Lower lobe of right lung (tissue), 2 donors: ENCODE measurements at places on chromosomes 3 and 15. TPM values are rescaled to one million over a fixed set of nuclear protein-coding genes. Genes with fewer than 3 reads are reported as not detected.

GRCh38 chr3:48423241-48423882 lies 6.5 kb downstream of the PLXNB1 start:
- DNase-seq: no peak
- H3K27ac ChIP-seq: no peak overlapping the region
- H3K27me3 ChIP-seq: no peaks in the 10 kb centered on the region
- H3K4me3 ChIP-seq: no peak overlapping the region
- H3K4me1 ChIP-seq: peaks cover 34% of the 10 kb centered on the region

- H3K4me3 ChIP-seq: no peak overlapping the region
- no peaks in the 10 kb centered on the region for H3K36me3 ChIP-seq
- H3K27me3 ChIP-seq: no peaks in the 10 kb centered on the region
- no peak overlapping the region for H3K27ac ChIP-seq
- no peaks in the 10 kb centered on the region for H3K4me1 ChIP-seq
Measured at GRCh38 chr3:151426341-151426657, 34.6 kb downstream of the IGSF10 start.

DNA sequence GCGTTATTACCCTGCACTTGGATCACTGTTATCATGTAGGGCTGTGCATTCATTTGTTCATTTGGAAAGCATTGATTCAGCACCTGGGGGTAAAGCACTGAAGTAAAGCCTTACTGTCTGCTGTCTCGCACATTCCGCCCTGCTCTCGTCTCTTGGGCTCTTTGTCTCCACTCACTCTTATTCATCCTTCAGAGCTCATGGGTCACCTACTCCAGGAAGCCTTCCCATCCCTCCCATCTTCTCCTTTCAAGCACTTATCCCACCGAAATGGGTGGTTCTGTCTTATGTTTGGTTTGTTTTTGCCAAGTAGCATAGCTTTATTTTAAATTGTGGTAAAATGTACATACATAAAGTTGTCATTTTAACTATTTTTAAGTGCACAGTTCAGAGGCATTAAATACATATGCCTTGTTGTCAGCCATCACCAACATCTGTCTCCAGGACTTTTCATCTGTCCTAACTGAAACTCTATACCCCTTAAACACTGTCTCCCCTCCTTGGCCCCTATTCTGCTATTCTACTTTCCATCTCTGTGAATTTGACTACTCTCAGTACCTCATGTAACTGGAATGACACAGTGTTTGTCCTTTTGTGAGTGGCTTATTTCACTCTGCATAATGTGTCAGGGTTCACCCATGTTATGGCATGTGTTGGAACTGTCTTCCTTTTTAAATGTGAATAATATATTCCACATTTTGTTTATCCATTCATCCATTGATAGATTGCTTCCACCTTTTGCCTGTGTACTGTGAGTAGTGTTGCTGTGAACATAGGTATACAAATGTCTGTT lies 9.3 kb downstream of the DIS3L start:
- H3K27ac ChIP-seq: no peak overlapping the region
- no peak for DNase-seq
- no peaks in the 10 kb centered on the region for H3K27me3 ChIP-seq
- H3K4me1 ChIP-seq: no peaks in the 10 kb centered on the region
- no peak overlapping the region for H3K4me3 ChIP-seq

DNA sequence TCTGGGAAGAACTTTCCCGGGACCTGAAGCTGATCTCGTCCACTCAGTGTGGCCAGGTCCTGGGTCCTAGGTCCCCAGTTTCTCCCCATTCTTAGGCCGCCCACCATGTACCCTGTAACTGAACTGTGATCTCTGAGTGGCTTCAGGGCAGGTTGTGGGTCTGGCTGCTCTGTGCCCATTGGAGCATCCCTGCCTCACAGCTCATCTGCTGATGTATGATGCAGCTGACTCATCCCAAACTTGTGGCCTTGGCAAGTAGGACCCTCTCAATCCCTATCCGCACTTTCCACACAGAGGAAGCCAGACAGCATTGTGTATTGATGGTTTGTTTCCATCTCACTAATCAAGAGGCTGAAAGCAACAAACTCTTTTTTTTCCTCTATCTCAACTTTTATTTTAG lies 69.1 kb upstream of the XCR1 start:
- no peak overlapping the region for H3K4me3 ChIP-seq
- no peaks in the 10 kb centered on the region for H3K27me3 ChIP-seq
- H3K27ac ChIP-seq: peak overlapping the region; percentile 89

CCRL2 gene
- 23.5 TPM for total RNA-seq
